ENCODE measurements at places on chromosomes 11 and 22. TPM values are rescaled to one million over a fixed set of nuclear protein-coding genes. Genes with fewer than 3 reads are reported as not detected.

DNA sequence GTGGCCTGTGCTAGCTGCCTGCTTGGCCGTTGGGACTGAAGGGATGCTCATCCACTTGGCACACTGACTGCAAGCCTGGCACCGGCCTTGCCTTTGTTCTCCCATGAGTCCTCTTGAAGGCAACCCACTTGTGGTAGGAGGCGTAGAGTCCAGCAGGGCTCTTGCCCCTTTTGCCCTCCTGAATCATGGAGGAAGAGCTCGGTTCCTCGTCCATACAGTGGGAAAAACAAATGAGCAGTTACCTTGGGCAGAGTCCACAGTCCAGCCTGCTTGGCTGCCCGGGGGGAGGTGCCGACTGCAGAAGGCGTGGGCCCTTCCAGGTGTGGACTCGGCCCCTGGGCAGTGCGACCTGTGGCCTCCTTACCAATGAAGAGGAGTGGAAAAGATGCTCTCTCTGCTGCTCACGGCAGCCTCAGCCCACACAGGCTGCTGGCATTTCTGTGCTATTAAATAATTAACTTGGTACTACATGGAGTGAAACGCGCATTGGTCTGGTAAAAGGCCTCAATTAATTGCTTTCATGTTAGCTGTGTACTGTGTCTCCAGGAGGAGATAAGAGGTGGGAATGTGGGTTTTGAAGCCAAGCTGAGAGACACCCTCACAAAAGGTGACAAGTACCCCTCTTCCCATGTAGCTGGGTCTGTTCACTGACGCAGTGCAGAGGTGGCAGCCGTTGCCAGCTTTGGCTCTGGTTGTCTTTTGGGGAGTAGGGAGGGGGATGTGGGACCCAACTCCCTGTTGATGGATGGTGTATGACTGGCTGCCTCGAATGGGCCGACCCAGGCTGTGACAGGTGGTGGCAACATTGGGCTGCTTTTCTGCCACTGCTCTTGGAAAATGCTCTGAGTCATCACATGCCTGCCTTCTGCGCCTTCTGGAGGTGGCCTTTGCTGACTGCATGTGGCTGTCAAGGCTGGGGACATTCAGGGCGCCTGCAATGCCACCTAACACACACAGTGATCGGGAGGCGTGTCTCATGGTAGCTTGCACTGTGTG is 26.8 kb upstream of the B3GAT1 start:
- no peaks in the 10 kb centered on the region for H3K27me3 ChIP-seq
- no peak overlapping the region for H3K27ac ChIP-seq
- DNase-seq: no peak

- no peak overlapping the region for H3K4me3 ChIP-seq
- no peaks in the 10 kb centered on the region for H3K36me3 ChIP-seq
- peaks cover 1% of the 10 kb centered on the region for H3K4me1 ChIP-seq
These were observed 38.2 kb downstream of the AP2A2 start for GRCh38 chr11:963852-964251.

DNA sequence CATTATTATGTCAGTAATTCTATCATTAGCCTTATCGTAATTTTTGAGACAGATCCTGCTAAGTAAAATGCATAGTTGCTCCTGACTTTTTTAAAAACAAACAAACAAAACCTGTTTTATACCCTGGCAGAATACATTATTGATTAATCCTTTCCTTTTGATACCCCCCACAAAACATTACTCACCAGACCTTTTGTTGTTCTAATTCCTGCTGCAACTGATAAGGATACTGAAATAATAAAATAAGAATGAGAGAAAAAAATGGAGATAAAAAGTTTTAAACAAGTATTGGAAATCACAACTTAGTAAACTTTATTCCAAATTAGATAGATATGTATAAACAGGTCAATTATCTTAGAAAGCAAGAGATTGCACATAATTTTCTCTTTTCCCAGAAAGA is 28.6 kb downstream of the MS4A4E start:
- no peaks in the 10 kb centered on the region for H3K36me3 ChIP-seq
- no peaks in the 10 kb centered on the region for H3K4me1 ChIP-seq
- no peak overlapping the region for H3K27ac ChIP-seq
- no peaks in the 10 kb centered on the region for H3K27me3 ChIP-seq
- DNase-seq: no peak

DNA sequence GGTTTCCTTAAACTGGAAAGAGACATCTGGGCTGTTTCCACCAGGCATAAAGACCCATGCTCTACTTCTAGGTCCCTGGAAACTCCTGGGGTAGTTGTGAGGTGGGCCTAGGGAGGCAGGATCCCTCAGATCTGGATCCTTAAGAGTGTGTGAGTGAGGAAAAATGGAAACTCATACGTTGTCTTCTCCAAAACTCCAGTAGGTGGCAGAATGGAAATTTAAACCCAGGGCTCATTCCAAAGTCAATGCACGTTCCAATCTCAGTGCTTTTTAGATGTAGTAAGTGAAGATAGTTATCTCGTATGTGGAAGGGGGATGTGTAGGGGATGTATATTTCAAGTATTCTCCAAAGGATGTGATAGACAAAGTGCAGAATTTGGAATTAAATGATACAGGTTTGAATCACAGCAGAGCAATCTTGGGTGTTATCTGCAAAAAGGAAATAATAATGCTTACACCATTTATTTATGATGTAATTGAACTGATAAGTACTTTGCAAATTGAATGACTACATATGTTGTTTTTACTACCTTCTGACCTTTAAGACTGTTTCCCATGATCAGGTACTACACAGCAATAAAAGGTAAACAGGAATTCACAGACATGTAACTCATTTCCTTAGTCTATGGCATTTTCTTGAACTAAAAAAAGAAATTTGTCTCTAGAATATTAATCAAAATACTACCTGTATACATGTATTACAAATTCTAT is 13.1 kb upstream of the MMP1 start:
- no peaks in the 10 kb centered on the region for H3K36me3 ChIP-seq
- H3K27me3 ChIP-seq: no peaks in the 10 kb centered on the region
- DNase-seq: no peak
- no peak overlapping the region for H3K27ac ChIP-seq
- H3K4me3 ChIP-seq: no peak overlapping the region
- no peaks in the 10 kb centered on the region for H3K4me1 ChIP-seq

DNA sequence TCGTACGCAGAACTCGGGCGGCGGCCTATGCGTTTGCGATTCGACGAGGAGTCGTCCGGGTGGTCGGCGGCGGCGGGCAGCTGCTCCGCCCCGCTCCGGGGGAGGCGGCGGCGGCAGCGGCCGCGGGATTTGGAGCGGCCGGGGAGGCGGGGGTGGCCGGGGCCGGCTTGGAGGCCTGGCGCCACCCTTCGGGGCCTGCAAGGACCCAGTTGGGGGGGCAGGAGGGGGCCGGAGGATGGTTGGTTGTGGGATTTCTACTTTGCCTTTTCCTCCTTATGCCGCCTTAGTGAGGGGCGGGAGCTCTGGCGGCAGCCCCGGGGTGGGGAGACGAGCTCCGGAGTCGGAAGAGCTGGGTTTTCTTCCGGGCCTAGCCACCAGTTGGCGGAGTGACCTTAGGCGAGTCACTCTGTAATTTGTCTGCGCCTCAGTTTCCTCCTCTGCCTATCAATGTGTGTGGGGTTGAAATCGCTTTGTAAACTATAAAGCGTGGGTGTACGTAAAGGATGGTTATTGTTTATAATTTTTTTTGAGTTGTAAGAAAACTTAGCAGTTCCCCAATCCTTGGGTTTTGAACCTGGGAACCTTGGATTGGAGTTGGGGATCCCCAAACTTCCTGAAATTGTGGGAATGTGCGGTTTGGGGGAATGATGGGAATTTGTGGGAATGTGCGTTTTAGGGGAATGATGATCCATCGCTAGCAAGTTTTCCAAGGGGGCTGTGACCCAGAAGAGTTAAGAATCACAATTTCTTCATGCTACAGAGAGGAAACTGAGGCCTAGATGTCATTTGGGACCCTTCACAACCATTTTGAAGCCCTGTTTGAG is 679 bp downstream of the TUG1 start:
- no peaks in the 10 kb centered on the region for H3K36me3 ChIP-seq
- H3K27ac ChIP-seq: peak overlapping the region; percentile 88
- H3K4me3 ChIP-seq: peak overlapping the region; percentile 89
- H3K4me1 ChIP-seq: peaks cover 3% of the 10 kb centered on the region

GRCh38 chr11:107898270-107898669 is 30.0 kb upstream of the RAB39A start:
- H3K27ac ChIP-seq: no peak overlapping the region
- no peaks in the 10 kb centered on the region for H3K27me3 ChIP-seq
- no peak for DNase-seq
- H3K36me3 ChIP-seq: no peaks in the 10 kb centered on the region

- H3K36me3 ChIP-seq: no peaks in the 10 kb centered on the region
- no peak for DNase-seq
- H3K4me3 ChIP-seq: no peak overlapping the region
- no peaks in the 10 kb centered on the region for H3K27me3 ChIP-seq
- no peak overlapping the region for H3K27ac ChIP-seq
These were observed 209.5 kb downstream of the CASP12 start for GRCh38 chr11:104688731-104689130.

GRCh38 chr11:124954590-124954955 is 571 bp downstream of the CCDC15 start:
- peak overlapping the region; percentile 55 for H3K4me3 ChIP-seq
- no peak for DNase-seq
- H3K27me3 ChIP-seq: no peaks in the 10 kb centered on the region
- H3K36me3 ChIP-seq: no peaks in the 10 kb centered on the region

DNA sequence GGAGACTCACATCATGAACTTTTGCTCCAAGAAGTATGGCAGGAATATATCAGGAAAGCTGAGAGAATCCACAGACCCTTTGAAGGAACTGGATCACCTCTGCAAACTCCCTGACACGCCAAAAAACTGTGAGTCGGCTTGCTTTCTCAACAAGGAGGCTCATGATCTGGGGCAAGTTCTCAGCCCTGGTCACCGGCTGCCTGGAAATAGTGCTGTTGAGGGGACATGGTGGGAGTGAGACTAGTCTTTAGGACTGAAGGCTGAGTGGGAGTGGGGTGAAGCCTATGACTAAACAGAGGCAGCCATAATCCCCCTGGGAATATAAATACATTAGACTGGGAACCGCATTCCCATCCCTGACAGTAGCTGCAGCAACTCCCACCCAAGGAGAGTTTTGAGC is 8.4 kb upstream of the MMP7 start:
- DNase-seq: no peak
- H3K4me3 ChIP-seq: no peak overlapping the region
- H3K4me1 ChIP-seq: no peaks in the 10 kb centered on the region
- no peak overlapping the region for H3K27ac ChIP-seq

DNA sequence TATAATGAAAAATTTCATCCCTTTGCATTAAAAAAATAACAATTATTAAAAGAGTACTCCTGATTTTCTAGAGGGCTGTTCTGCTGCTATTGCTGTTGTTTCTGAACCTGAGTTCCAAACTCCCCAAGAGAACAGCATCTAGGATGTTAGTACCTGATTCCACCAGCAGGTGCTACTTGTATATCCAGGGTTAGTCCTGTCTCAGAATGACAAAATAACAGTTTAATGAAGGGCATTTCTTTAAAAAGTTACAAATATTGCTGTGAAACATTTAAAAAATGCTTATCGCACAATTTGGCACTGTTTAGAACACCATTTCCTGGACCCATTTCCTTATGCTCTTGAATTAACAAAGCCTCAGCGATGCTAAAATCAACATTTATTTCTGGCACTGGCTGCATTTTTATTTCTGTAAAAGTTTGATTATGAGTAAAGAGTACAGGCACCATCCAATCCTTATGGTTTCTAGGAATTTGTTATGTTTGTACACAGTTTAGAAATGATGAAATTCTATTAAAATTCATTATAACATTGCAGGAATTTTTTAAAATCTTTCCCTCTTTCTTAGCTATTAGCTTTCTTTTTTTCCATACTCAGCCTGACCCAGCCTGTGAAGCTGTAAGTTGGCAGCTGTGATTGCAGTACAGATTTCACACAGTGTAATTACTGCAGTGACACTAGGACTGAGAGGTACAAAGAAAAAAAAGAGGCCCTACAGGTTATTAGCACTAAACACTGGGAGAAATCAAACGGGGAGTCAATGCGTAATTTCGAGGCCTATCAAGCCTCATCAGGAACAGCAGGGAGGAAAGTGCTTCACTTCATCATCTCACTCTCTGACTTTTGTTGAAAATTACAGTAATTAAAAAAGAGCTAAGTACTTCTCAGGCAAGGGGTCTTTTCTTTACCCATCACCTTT is 208.8 kb downstream of the DCDC1 start:
- H3K4me1 ChIP-seq: no peaks in the 10 kb centered on the region
- no peak overlapping the region for H3K27ac ChIP-seq
- H3K4me3 ChIP-seq: no peak overlapping the region
- H3K36me3 ChIP-seq: no peaks in the 10 kb centered on the region
- DNase-seq: no peak

DNA sequence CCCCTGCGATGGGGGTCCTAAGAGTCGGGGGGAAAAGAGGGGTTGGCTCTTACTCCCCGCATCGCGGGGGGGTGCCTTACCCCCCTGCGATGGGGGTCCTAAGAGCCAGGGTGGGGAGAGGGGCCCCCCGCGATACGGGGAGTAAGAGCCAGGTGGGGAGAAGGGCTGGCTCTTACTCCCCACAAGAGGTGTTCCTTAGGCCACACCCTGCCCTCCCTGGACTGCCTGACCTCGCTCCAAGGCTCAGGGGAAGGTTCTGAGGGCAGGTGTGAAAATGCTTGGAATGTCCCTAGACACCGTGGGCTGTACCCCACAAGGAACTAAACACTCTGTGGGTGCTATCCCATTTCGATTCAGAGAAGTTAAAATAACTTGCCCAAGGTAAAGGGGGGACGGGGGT is 7.8 kb downstream of the UNC93B1 start:
- no peak overlapping the region for H3K27ac ChIP-seq
- DNase-seq: no peak
- no peaks in the 10 kb centered on the region for H3K4me1 ChIP-seq
- no peaks in the 10 kb centered on the region for H3K36me3 ChIP-seq
- no peak overlapping the region for H3K4me3 ChIP-seq

- no peak overlapping the region for H3K27ac ChIP-seq
- no peaks in the 10 kb centered on the region for H3K27me3 ChIP-seq
- no peak for DNase-seq
- no peaks in the 10 kb centered on the region for H3K36me3 ChIP-seq
- no peak overlapping the region for H3K4me3 ChIP-seq
These were observed 31.8 kb downstream of the BIRC2 start for GRCh38 chr11:102378818-102379217.

GRCh38 chr11:18392434-18393321 is 1.7 kb upstream of the LDHA start:
- H3K4me1 ChIP-seq: peaks cover 3% of the 10 kb centered on the region
- no peaks in the 10 kb centered on the region for H3K36me3 ChIP-seq
- H3K27me3 ChIP-seq: no peaks in the 10 kb centered on the region
- DNase-seq: no peak
- H3K4me3 ChIP-seq: no peak overlapping the region

GRCh38 chr11:129013737-129014475 is 71.2 kb upstream of the TP53AIP1 start:
- no peak for DNase-seq
- no peak overlapping the region for H3K27ac ChIP-seq
- no peaks in the 10 kb centered on the region for H3K36me3 ChIP-seq
- H3K27me3 ChIP-seq: no peaks in the 10 kb centered on the region
- H3K4me1 ChIP-seq: no peaks in the 10 kb centered on the region

Gene LMO2
- total RNA-seq: 18.6 TPM

Gene CD81
- 553 TPM for total RNA-seq

Gene SPI1
- 8.5 TPM for total RNA-seq

Gene OR52D1
- not detected for total RNA-seq

Gene C11orf86
- not detected for total RNA-seq

Gene KCTD21
- 15.6 TPM for total RNA-seq

Gene AQP11
- 4.9 TPM for total RNA-seq

Gene SCN3B
- 1.1 TPM for total RNA-seq

Gene PGA5
- total RNA-seq: 1.7 TPM

All from ovary (tissue), 10 donors.